ENCODE measurements at places on chromosomes 13 and 19.

DNA sequence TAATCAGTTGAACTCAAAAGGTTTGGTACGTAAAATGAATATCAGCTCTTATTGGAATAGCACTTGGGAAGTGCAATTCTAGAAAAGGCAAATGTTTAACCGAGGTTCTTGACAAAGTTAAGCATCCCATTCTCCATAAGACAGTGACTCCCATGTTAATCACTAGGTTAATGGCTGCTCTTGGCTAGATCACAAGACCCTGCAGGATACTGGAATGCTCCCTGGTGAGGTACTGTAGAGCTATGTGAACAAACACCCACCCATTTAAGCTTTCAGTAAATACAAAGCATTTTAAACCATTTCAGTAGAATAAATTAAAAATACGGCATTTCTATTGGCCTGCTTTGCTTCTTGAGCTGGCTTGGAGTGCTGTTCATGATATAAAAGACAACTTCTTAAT lies 56.5 kb downstream of the TDRD3 start:
- DNase-seq: no peak

- DNase-seq: no peak
Measured at GRCh38 chr13:25752957-25753551, 298.8 kb downstream of the SHISA2 start.

- DNase-seq: peak; percentile 8
Measured at GRCh38 chr13:37656247-37656940, 57.8 kb upstream of the POSTN start.

- DNase-seq: no peak
Measured at GRCh38 chr13:77714119-77714755, 16.8 kb downstream of the SLAIN1 start.

DNA sequence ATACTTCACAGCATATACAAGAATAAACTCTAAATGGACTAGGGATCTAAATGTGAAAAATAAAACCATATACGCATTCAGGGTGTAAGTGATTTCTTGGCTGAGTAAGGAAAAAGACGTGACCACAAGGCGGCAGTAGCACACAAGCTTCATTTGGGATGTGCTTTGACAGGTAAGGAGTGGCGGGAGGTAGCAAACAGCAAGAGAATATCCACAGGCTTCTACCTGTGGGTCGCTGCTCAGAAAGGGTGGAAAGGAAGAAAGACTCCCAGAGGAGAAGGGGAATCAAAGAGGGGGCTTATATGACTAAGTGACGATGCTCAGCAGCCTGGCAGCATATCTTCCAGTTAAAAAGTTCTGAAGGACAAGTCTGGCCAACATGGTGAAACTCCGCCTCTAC lies 2.5 kb upstream of the ZNF121 start:
- no peak for DNase-seq

DNA sequence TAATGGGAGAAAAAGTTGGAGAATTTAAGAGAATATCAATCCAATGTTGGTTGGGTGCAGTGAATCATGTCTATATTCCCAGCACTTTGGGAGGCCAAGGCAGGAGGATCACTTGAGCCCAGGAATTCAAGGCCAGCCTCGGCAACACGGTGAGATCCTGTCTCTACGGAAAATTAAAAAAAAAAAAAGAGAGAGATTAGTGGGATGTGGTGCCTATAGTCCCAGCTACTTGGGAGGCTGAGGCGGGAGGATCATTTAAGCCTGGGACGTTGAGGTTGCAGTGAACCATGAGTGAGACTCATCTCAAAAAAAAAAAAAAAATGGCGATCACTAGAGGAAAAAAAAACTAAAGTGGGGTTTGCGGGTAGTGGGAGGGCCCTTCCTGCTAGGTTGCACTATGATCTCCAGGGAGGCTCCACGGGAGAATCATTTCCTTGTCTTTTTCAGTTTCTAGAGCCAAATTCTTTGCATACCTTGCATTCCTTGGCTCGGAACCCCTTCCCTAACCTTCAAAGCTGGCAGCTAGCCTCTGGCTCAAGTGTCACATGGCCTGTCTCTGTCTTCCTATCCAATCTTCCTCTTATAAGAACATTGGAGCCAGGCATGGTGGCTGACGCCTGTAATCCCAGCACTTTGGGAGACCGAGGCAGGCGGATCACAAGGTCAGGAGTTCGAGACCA lies 5.8 kb upstream of the ERCC2 start:
- DNase-seq: no peak

- DNase-seq: no peak
Measured at GRCh38 chr13:59823486-59823885, 340.2 kb downstream of the DIAPH3 start.

- DNase-seq: no peak
Measured at GRCh38 chr13:110299283-110299840, 7.6 kb downstream of the COL4A1 start.

- DNase-seq: no peak
Measured at GRCh38 chr19:44712864-44713515, 14.0 kb downstream of the CEACAM16 start.

DNA sequence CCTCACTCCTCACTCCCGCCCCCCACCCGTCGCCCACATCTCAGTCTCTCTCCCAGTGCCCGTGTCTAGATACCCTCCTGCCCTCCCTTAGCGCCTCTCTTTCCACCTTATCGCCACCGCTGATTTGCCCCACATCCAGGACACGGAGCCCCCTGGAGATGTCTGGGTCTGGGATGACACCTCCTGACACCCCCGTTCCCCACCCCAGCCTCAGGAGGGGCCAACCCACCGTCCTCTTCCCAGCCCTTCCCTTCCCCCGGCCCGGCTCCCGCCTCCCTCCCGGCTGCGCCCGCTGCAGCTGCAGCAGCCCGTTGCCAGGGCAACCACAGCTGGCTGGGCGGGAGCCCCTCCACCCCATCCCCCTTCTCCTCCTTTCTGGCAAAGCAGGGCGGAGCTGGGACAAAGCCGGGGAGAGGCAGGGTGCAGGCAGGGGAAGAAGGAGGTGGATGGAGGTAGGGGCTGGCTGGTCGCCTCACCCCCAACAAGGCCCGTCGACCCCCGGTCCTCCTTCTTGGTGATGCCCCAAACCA lies 13.5 kb downstream of the DPF1 start:
- DNase-seq: no peak

DNA sequence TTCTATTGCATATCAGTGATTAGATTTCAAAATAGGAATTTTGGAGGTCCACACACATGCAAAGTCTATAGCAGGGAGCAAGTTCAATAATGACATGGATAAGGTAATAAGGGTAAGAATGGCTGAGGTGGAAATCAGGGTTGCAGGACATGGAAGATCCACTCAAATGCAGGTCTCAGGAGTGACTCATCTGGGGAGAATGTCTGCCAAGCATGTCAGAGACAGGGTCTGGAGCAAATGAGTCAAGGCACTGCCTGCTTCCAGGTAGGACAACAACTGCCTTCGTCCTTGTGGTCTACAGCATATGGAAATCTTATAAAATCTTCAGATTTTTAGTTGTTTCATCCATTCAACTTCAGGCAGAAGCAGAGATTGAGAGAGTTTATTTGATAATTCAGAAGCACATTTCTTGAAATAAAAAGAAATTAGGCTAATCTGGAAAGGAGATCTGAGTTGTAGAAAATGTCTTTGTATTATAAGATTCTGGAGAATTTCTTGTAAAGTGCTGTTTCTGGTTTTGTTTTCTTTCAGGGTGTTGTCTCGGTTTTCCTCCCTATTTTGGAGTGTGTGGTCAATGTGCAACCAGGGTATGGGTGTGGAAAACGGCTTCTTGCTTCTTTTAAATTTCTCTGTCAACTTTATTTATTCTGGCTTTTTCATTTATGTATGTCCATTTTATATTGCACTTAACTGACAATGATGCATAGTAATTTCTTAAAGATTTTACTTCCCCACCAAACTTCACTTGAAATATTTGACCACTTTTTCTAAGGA lies 748.8 kb downstream of the LIG4 start:
- DNase-seq: no peak

DNA sequence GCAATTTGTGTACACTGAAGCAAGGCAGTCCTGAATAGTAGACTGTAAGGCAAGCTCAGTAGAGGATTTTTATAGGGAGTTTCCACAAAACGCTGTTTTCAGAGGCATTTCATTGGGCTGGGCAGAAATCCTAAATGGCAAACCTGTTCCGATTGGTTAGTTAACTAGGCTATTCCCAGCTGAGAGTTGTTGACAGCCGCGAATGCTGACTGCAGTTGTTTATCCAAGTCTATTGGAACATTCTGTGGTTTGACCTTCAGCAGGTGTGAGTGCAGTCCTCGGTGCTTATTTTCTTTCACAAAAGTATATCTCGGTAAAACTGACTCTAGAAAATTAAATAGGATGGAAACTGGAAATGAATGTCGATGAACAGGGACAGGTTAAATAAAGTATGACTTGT lies 45.4 kb downstream of the TPT1 start:
- no peak for DNase-seq

DNA sequence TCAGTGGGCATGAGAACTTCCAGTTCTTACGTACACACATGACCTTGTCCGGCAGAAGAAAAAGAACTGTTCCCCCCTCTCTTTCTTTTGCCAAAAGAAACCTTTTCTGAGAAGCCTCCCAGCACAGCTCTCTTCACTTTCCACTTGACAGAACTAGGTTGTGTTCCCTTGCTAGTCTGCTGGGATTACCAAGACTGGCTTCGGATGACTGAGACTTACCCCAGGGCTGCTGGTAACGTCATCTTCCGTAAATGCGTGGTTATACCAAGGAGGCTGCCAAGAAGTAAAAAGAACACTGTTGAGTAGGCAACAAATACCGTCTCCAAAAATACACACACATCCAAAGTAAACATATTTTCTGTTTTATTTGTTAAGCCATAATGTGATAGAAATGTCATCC lies 908.2 kb downstream of the EFNB2 start:
- DNase-seq: no peak

DNA sequence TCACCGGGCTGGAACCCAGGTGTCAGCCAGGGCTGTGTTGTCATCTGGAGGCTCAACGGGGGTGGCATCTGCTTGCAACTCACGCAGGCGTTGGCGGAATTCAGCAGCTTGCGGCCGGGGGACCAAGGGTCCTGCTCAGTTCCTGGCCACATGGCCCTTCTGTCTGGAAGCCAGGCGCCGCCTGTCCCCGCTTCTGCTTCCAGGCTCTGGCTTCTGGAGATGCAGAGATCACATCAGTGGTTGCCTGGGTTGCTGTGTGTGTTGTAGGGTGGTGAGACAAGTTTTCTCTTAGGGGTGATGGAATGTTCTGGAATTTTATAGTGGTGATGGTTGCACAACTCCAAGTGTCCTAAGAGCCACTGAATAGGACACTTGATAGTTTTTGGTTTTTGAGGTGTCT lies 5.0 kb downstream of the ADAT3 start:
- DNase-seq: no peak

GRCh38 chr13:104592127-104592526 lies 1525.9 kb upstream of the SLC10A2 start:
- no peak for DNase-seq

DNA sequence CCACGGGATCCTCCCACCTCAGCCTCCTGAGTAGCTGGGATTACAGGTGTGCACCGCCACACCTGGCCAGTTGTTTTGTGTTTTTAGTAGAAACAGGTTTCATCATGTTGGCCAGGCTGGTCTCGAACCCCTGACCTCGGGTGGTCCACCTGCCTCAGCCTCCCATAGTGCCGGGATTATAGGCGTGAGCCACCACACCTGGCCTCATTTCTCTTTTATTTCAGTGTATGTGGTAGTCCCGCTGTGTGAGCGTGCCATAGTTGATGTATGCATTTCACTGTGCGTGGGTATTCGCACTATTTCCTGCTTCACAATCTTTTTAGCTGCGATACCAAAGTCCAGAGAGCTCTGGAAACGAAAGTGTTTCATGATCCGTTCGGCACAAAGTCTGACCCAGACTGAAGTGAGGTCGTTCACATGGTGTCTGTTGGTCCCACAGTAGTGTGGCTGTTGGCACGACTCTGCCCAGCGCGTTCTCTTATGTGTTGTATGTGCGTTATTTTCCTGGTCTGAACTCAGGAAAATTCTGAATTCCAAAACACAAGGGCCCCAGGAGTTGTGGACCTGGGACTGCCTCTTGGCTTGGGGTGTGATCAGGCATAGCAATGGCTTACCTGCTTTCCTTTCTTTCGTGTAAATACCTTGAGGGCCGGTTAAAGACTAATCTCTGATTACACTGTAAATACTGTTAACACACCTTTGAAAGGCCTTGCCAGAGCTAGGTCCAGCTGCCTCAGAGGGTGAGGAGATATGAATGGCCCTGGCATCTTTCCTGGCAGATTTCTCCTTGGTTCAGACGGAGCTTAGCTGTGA lies 8.6 kb downstream of the EPN1 start:
- DNase-seq: no peak

- DNase-seq: no peak
Measured at GRCh38 chr13:31905961-31906360, 125.6 kb upstream of the FRY start.

DNA sequence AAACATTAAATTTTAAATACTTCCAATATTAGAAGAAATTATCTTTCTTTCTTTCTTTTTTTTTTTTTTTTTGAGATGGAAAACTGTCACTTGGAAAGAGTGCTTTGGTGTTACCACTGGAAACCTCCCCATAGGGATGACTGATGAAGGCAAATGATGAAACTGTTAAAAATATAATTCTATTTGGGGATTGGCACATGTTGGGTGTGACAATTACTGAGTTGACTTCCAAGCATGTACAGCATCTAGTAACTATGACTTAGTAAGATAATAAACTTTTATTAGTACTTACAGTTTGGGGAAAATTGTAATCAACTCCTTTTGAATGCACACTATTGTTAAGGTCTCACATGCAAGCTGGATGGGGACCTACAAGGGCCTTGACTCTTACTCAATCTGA lies 592.5 kb downstream of the KCTD12 start:
- DNase-seq: no peak

GRCh38 chr19:4916292-4917082 lies 7.2 kb downstream of the UHRF1 start:
- DNase-seq: no peak

DNA sequence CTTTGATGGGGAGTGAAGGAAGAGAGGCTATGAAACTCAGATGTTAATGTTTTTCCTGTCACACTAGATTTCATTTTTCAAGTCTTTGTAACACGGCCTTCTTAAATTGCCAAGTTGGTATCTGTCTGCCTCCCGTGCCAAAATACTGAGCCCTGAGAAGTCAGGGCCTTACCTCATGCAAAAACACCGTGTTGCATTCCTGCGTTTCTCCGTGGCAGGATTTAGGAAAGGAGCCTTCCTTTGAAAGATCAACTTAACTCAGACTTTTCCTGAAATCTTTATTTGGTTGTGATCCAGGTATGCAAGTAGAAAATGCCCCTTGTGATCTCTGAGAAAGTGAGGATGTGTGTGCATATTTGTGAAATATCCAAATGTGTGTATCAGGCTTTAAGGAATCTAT lies 1291.0 kb upstream of the SLC10A2 start:
- DNase-seq: no peak

- no peak for DNase-seq
Measured at GRCh38 chr19:2798158-2798685, 12.9 kb downstream of the THOP1 start.

DNA sequence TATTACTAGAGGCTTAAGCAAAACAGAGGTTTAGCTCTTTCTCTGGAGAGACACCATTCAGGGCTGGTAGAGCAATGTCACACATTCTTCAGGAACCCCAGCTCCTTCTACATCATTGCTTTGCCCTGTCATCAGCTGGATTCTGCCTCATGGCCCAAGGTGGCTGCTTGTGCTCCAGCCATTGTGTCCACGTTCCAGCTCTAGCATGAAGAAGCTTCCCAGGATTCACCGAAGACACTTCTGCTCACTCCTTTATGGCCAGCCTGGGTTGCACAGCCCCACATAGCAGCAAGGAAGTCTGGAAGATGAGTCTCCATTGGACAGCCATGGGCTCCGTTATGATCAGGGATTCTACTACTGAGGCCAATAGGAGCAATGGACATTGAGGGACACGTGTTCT lies 13.2 kb downstream of the PGLS start:
- no peak for DNase-seq

GRCh38 chr13:102900193-102900608 lies 54.4 kb downstream of the ERCC5 start:
- no peak for DNase-seq

- DNase-seq: no peak
Measured at GRCh38 chr19:6034512-6034911, 56.6 kb upstream of the RANBP3 start.
